ENCODE measurements at places on chromosomes 7 and 10.
A peak's percentile ranks its signal among the peaks of the same experiment; 100 is the strongest.

GRCh38 chr10:10421071-10421470 is 596.6 kb upstream of the CELF2 start:
- no peak for DNase-seq
- H3K27me3 ChIP-seq, result no peaks in the 10 kb centered on the region
- H3K4me1 ChIP-seq, result no peaks in the 10 kb centered on the region
- no peaks in the 10 kb centered on the region for H3K36me3 ChIP-seq

- no peaks in the 10 kb centered on the region for H3K27me3 ChIP-seq
- peak overlapping the region; percentile 71 for H3K27ac ChIP-seq
- peak; percentile 32 for DNase-seq
- peaks cover 87% of the 10 kb centered on the region for H3K36me3 ChIP-seq
- peaks cover 45% of the 10 kb centered on the region for H3K4me1 ChIP-seq
Measured at GRCh38 chr7:134941952-134942351, 44.4 kb upstream of the AGBL3 start.

DNA sequence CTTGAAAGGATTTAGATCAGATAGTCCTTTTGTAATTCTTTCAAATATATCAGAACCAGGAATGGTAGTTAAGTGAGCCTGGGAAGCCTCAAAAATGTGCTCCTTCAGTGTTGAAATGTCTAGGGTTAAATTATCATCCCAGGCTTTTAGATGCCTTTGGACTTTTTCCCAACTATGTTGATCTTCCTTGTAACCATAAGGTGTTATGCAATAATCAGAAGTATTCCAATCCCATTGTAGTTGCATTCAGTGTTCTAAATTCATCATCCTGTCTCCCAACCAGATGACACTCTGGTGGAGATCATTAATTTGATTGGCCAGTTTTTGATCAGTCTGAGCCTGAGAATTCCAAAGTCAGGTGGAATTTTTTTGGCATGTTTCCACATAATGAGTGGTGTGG is 35.1 kb upstream of the AKR1C2 start:
- no peak overlapping the region for H3K4me3 ChIP-seq
- no peak for DNase-seq
- no peaks in the 10 kb centered on the region for H3K27me3 ChIP-seq
- H3K27ac ChIP-seq, result no peak overlapping the region
- H3K36me3 ChIP-seq, result no peaks in the 10 kb centered on the region

DNA sequence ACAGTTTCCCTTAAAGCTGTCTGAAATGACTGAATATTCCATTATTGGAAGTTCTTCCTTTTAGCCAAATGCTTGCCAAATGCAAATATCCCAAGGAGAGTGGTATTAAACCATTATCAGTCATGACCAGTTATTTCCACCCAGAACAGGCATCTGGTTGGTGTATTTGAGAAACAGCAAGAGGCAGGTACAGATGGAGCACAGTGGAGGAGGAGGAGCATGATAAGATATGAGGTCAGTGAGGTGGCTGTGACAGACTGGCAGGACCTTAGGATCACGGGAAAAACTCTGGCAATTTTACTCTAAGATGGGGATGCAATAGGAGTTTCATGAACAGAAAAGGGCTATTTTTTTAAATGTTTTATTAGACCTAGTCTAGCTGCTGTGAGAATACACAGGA is 6.4 kb downstream of the HEPACAM2 start:
- DNase-seq, result no peak
- H3K27me3 ChIP-seq, result peaks cover 37% of the 10 kb centered on the region
- H3K4me1 ChIP-seq, result no peaks in the 10 kb centered on the region
- H3K36me3 ChIP-seq, result no peaks in the 10 kb centered on the region

GRCh38 chr7:34217972-34218371 is 312.6 kb downstream of the BMPER start:
- H3K27me3 ChIP-seq, result no peaks in the 10 kb centered on the region
- no peaks in the 10 kb centered on the region for H3K36me3 ChIP-seq
- DNase-seq, result no peak
- no peak overlapping the region for H3K27ac ChIP-seq
- H3K4me3 ChIP-seq, result no peak overlapping the region

DNA sequence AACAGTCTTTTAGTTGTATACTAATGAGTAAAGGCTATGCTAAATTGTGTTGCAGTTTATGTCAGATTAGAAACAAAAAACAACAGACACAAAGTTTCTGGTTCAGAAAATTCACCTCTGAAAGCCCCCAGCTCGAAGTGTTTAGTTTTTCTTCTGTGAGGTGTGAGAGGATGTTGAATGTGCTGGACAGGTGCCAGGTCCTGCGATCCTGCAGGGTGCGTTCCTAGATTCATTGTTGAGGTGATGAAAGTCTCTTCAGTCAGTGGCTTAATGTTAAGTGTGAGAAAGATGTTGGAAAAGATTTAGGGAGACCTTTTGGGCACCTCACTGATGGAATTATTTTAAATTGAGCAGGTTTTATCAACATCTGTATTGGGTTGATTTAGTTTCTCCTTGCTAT is 287.3 kb downstream of the SDK1 start:
- no peak overlapping the region for H3K4me3 ChIP-seq
- H3K4me1 ChIP-seq, result no peaks in the 10 kb centered on the region
- DNase-seq, result no peak
- H3K36me3 ChIP-seq, result no peaks in the 10 kb centered on the region
- no peaks in the 10 kb centered on the region for H3K27me3 ChIP-seq
- H3K27ac ChIP-seq, result no peak overlapping the region

GRCh38 chr7:70480927-70481569 is 650.9 kb upstream of the GALNT17 start:
- no peaks in the 10 kb centered on the region for H3K36me3 ChIP-seq
- no peak overlapping the region for H3K4me3 ChIP-seq
- H3K27me3 ChIP-seq, result no peaks in the 10 kb centered on the region
- no peak overlapping the region for H3K27ac ChIP-seq
- DNase-seq, result no peak

GRCh38 chr10:99906470-99906869 is 103.3 kb downstream of the DNMBP start:
- H3K4me1 ChIP-seq, result peaks cover 10% of the 10 kb centered on the region
- H3K4me3 ChIP-seq, result no peak overlapping the region
- peak; percentile 90 for DNase-seq
- H3K27ac ChIP-seq, result peak overlapping the region; percentile 85
- H3K27me3 ChIP-seq, result no peaks in the 10 kb centered on the region

- no peaks in the 10 kb centered on the region for H3K36me3 ChIP-seq
- H3K4me1 ChIP-seq, result no peaks in the 10 kb centered on the region
- DNase-seq, result no peak
- H3K27me3 ChIP-seq, result no peaks in the 10 kb centered on the region
Measured at GRCh38 chr7:67807826-67808225, 811.2 kb downstream of the TYW1 start.

Measured in GM23248 (cell line).